ENCODE measurements at places on chromosomes 4 and X.

DNA sequence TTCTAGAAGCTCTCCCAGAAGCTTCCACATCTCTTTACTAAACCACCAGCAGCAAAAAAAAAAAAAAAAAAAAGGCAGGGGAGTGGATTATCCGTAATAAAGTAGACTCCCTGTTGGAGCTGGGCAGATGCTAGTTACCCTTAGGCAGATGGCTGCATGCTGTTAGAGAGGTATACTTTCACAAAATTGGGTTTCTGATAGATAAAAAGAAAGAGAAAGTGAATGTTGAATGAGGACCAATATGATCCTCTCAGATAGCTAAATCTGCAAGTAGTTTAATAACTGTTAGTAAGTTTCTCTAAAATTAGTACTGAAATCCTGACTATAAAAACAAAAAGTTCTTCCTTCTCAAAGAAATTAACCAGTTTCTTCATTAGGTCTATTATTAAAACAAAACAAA lies 195.4 kb downstream of the ANAPC10 start:
- no peak for DNase-seq

- no peak for DNase-seq
Measured at GRCh38 chr4:13633671-13634070, 6.1 kb upstream of the BOD1L1 start.

- DNase-seq = no peak
Measured at GRCh38 chr4:171281359-171281758, 531.8 kb upstream of the GALNTL6 start.

DNA sequence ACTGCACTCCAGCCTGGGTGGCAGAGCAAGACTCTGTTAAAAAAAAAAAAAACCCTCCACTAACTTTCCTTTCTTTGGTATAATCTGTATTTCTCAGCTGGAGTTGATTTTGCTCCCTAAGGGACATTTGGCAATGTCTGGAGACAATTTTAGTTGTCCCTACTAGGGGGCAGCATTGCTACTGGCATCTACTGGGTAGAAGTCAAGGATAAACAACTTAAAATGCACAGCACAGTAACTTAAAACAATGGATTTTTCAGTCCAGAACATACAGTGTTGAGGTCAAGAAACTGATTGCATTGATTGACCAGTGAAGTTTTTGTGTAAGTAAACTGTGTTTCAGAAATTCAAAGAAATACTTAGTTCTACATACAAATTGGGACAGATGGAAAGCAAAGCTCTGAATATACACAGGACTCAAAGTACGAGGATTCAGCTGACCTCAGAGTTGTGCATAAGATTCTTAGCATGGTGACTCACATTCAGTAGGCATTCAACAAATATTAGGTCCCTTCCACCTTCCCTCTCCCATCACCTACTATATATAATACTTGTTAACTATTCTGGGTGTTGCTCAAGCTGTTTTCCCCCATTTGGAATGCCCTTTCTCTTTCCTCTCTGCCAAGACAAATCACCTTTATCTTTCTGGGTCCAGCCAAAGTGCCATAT lies 8.8 kb downstream of the DDX53 start:
- DNase-seq = no peak

GRCh38 chrX:63718010-63718694 lies 66.9 kb downstream of the ARHGEF9 start:
- no peak for DNase-seq

DNA sequence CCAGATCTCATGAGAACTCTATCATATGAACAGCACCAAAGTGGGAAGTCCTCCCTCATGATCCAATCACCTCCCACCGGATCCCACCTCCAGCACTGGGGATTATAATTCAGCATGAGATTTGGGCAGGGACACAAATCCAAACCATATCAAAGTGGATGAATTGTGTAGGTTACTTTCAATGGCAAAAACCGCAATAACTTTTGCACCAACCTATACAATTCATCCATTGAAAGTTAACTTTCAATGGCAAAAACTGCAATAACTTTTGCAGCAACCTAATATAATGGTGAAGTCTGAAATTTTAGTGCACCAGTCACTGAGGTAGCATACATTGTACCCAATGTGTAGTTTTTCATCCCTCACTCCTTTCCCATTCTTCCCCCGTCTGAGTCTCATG lies 16.6 kb downstream of the STK32B start:
- DNase-seq = no peak

DNA sequence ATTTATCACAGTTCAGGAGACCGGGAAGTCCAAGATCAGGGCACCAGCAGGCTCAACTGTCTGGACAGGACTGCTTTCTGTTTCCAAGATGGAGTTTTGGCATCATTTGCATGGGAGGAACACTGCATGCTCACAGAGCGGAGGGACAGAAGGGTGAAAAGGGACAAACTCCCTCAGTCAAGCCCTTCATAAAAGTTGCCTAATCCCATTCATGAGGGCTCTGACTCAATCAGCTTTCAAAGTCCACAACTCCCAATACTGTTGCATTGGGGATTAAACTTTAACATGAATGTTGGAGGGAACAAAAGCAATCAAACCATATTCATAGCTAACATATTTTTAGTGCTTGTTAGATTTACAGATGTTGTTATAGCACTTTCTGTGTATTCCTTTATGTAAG lies 158.9 kb upstream of the MAD2L1 start:
- DNase-seq = no peak

GRCh38 chrX:46737462-46737861 lies 21.5 kb downstream of the SLC9A7 start:
- no peak for DNase-seq

DNA sequence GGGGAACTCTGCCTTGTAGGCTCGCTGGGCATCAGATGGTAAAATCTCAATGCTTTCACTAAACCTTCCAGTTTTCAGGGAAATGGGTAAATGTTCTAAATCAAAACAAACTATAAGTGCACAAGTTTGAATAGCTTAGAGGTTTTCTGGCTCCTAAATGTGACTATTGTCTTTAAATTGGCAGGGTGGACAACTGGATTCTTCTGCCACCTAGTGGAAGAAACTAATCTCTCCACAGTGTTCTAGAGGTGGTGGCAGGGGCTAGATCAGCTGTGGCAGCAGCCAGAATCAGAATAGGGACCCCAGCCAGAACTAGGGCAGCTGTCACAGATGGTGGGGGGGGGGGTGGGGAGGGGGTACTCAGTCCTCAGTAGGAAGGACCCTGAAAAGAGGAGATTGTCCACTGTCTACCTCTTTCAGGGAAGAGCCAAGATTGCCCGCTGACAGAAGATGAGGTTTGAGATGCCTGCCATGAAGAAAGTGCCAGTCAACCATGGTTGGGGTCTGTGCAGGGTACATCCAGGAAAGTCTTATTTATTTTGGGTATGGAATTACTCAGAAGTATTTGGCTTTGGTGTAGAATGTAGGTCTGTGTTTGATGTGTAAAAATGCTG lies 201.4 kb downstream of the CCNG2 start:
- no peak for DNase-seq

GRCh38 chrX:25976683-25977310 lies 161.3 kb upstream of the MAGEB18 start:
- no peak for DNase-seq

DNA sequence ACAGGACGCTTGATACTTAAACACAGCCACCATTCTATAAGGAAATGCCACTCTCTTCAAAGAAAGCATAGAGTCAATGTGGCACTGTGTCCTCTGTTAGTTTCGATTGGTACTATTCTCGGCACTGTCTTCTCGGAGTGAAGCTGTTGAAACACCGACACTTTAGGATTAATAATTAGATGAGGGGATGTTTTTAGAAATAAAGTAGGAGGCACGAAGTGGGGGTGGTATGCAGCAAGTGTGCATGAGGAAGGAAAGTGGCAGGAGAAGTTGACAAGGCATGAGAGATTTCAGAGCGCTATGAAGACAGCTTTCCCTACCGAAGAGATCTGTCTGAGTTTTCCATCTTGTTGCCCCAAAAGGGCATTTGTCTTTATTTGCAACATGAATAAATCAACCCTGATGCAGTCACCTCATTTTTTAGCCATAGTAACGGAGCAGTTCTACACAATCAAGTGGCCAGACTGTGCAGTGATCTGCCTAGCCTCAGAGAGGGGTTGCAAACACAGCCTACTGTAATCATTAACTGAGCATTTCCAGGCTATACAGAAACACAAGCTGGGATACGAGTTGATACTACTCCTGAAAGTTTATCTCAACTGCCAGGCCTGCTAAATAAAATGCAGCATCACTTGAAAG lies 8.3 kb downstream of the GPRIN3 start:
- DNase-seq = no peak

DNA sequence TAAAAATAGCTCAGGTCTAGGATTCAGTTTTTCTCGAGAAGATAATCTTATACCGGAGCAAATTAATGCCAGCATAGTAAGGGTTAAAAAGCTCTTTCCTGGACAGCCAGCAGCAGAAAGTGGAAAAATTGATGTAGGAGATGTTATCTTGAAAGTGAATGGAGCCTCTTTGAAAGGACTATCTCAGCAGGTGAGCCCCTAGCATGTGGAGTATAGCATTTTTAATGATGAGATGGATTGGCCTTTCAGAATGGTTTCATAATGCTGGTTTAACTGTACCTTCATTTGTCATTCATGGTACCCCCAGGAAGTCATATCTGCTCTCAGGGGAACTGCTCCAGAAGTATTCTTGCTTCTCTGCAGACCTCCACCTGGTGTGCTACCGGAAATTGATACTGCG lies 79.4 kb downstream of the SLC10A6 start:
- DNase-seq = no peak

- no peak for DNase-seq
Measured at GRCh38 chrX:121151293-121151692, 103.9 kb downstream of the GLUD2 start.

GRCh38 chr4:147060151-147060931 lies 114.7 kb upstream of the TTC29 start:
- DNase-seq = no peak

GRCh38 chr4:174265916-174266315 lies 17.6 kb downstream of the FBXO8 start:
- peak; percentile 19 for DNase-seq

- no peak for DNase-seq
Measured at GRCh38 chr4:1746919-1747602, 25.7 kb downstream of the TACC3 start.

DNA sequence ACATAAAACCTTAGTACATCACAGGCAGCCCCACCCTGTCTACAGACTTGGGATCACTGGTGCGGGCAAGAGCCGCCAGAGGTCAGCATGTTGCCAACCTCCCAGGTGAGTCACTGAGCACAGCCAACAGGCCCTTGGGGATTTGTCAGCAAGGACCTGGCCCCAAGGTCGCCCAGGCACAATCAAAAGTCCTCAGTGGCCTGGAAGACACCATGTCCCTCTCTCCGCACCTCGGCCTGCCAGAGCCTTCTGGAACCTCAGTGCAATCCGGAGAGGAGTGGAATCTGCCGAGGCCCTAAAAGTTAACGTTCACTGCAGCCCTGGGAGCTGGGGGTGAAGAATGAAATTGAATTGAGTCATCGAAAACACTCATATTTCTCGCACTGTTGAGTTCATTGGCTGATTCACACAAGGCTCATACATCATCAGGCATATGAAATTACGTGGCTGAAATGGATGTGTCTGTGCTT lies 74.3 kb downstream of the WFS1 start:
- no peak for DNase-seq

DNA sequence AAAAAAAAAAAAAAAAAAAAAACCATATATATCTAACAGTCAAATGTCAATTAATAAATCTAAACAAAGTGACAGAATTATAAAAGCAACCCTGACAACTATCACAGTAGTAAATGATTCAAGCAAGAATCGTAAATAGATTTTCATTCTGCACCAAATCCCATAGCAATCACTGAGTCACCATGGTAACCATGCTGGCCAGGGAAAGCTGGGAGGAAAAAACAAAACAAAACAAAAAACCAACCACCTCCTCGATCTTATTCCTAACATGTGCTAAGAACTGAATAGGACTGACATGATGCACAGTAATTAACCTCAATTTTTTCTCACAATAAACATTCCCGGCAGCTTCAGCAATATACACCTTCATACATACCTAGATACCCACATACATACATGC lies 30.6 kb upstream of the RAB40A start:
- no peak for DNase-seq

DNA sequence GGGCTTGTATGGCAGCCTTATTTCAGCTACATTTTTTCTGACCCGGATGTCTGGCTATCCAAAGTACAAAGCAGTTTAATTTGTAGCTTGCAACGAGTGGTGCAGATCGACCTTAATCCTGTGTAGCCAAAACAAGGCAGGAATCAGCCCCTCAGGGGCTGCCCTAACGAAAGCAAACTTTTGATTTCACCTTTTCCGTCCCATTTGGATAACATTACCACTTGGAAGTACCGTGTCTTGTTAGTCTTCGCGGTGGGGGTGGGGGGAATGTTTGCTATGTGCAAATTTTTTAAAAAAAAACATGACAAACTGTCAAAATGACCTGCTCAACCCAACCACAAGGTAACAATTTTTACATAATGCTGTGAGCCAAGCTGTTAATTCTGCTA lies 766 bp upstream of the DNAJB14 start:
- DNase-seq = peak; percentile 5

DNA sequence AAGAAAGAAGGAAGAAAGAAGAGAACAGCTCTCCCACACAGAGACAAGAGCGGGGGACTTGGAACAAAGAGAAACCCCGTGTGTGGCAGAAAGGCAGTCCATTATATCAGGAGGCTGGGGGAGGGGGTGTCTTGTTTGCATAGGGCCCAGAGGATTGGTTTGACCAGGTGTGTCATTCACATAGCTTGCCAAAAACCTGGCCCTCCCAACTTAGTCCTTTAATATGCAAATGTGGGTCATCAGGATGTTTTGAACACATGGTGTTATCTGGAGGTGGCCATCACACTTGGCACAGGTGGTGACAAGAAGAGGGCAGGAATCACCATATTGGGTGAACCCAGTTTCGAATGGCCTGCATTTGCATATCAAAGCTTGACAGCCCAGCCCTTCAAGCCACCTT lies 111.7 kb downstream of the LINC00632 start:
- no peak for DNase-seq

GRCh38 chr4:47974566-47974965 lies 41.9 kb downstream of the CNGA1 start:
- DNase-seq = no peak

DNA sequence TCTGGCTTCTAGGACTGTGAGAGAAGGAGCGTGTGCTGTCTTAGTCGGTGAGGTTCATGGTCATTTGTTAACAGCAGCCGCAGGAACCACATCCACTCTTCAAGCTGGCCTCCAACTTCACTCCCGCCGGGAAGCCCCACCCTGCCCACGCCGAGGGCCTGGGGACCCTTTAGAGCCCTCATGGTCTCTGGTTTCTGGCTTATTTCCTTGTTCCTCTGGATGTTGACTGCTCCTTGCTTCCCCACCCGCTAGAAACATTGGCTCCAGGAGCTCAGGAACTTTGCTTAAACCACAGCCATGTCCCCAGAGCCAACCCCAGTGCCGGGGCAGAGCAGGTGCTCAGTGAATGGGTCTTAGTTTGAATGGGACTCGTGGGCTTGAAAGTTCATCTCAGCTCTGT lies 40.8 kb downstream of the HTRA3 start:
- no peak for DNase-seq

- peak; percentile 8 for DNase-seq
Measured at GRCh38 chr4:19010761-19011160, 989.2 kb upstream of the LCORL start.

- no peak for DNase-seq
Measured at GRCh38 chrX:118350706-118351105, 4.8 kb downstream of the WDR44 start.

GRCh38 chr4:138602664-138603063 lies 360.5 kb upstream of the SLC7A11 start:
- no peak for DNase-seq

GRCh38 chr4:155966171-155966570 lies 12.5 kb upstream of the CTSO start:
- DNase-seq = no peak
